Smooth muscle cell of bladder (primary cell): ENCODE measurements at places on chromosomes 7 and 10. TPM values are rescaled to one million over a fixed set of nuclear protein-coding genes. Genes with fewer than 3 reads are reported as not detected.

Gene DCLRE1C
- 7.8 and 7.9 TPM in 2 replicates for total RNA-seq

Gene ALOX5
- not detected in 2 replicates for total RNA-seq

Gene RASA4B
- 1.8 and 2.0 TPM in 2 replicates for total RNA-seq

Gene LDB3
- under 0.01 TPM in 2 replicates for total RNA-seq

Gene NUDT13
- 0.55 and 1.4 TPM in 2 replicates for total RNA-seq

Gene PRSS37
- not detected in 2 replicates for total RNA-seq
